ENCODE measurements at places on chromosomes 2 and 18. TPM values are rescaled to one million over a fixed set of nuclear protein-coding genes. Genes with fewer than 3 reads are reported as not detected.

- peak; percentile 75 for DNase-seq
Observed at GRCh38 chr18:48777026-48777743, 173.6 kb downstream of the SMAD7 start.

Gene TMEM200C
- 0.94 TPM for total RNA-seq

Gene IL18R1
- total RNA-seq: 4.9 TPM

Gene SIX3
- total RNA-seq: not detected

DNA sequence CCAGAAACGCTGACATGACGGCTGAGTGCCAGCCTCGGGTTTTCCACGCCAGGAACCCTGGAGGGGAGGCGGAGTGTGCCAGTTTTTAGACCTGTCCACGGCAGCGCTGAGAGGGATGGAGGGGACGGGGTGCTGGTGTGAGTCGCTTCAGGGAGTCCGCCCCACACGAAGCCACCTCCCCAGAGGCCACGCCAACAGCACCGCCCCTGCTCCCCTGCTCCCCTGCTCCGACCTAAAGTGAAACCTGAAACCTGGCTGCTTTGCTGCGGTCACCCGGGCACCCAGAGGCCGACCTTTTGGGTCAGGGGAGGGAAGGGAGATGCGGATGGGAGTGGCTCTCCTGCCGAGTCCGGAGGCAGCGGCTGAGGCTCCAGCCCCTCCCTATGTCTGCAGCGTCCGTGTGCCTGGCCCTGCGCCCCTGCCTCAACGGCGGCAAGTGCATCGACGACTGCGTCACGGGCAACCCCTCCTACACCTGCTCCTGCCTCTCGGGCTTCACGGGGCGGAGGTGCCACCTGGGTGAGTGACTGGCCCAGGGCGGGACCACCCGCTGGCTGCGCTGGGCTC lies 38.1 kb downstream of the SNED1 start:
- DNase-seq: no peak

Gene INHA
- 0.53 TPM for total RNA-seq

Gene REG1B
- 2.3 TPM for total RNA-seq

DNA sequence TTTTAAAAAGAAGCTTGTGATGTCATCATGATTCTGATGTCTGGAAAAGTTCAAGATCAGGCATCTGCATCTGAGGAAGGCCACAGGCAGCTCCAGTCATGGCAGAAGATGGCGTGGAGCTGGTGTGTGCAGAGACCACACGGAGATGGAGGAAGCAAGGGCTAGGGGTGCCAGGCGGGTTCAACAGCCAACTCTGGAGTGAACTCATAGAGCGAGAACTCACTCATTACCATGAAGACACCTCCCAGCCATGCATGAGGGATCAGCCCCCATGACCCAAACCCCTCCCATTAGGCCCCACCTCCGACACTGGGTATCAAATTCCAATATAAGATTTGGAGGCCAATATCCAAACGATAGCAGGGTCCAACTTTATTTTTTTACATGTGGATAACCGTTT lies 61.6 kb downstream of the KCNG2 start:
- DNase-seq: no peak

Gene KCNIP3
- 13.9 TPM for total RNA-seq

Gene KIAA2012
- not detected for total RNA-seq

DNA sequence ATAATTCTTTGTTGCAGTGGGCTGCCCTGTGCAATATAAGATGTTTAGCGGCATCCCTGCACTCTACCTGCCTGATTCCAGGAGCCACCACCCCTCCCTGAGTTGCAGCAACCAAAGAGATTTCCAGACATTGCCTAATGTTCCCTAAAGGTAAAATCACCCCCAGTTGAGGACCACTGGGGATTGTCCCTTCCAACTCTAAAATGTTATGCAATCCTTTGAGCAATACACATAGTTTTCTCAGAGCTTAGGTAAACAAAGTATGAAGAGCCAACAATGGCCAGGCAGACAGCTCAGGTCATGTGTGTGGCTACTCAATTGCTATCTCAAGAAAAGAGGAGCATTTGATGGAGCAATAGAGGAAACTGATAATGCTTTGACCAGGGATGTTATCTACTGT lies 87.0 kb downstream of the XDH start:
- DNase-seq: no peak

DNA sequence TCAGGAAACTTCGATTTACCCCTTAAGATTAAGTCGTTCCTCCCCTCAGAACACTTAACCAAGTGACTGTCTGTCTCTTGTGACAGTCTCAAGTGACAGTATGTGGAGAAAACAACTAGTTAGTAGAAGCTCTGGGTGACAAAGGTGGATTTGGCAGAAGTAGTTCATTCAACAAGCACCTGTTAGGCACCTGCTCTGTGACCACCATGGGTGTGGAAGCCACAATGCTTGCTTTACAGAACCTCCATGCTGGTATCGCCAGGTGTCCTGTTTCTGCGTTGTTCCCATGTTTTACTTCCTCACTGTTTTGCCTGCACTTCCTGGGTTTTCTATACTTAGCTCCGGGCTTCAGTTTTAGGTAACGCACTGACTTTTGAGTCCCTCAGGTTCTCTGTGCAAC lies 337.4 kb upstream of the DCC start:
- DNase-seq: no peak

Gene SP3
- total RNA-seq: 93.5 TPM

Gene CCBE1
- 0.67 TPM for total RNA-seq

DNA sequence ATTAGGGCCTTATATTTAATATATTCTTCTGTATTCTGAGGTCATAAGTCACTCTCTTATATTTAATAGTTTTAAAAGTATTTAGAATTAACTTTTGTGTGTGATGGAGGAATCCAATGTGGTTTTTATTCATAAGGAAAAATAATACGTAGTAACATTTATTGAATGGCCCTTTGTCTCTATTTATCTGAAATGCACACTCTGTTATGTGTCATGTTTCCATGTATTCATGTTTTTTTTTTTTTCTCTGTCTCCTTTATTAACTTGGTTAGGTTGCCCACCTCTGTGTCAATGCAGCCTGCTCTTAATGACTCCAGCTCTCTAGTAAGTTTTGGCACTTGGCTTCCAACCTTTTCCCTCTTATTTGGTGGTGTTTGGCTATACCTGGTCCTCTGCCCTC lies 33.8 kb downstream of the RNF144A start:
- no peak for DNase-seq

Gene ACYP2
- 19.7 TPM for total RNA-seq

DNA sequence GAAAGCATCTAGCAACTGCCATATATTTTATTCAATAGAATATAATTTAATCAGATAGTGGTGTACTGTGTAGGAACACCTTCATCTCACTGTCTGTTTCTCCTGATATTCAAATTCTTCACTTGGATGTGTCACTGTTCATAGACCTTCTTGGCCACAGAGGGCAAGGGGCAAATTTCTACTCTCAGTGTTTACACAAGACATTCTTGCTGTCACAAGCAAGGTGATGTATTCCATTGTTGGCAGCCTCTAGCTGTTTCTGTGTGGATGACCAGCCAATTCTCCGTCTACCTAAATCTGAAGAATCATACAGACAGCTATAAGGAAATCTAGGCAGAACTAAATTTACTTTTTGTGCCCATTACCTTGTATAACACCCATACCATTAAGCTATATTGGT lies 948.3 kb downstream of the CNTNAP5 start:
- no peak for DNase-seq

DNA sequence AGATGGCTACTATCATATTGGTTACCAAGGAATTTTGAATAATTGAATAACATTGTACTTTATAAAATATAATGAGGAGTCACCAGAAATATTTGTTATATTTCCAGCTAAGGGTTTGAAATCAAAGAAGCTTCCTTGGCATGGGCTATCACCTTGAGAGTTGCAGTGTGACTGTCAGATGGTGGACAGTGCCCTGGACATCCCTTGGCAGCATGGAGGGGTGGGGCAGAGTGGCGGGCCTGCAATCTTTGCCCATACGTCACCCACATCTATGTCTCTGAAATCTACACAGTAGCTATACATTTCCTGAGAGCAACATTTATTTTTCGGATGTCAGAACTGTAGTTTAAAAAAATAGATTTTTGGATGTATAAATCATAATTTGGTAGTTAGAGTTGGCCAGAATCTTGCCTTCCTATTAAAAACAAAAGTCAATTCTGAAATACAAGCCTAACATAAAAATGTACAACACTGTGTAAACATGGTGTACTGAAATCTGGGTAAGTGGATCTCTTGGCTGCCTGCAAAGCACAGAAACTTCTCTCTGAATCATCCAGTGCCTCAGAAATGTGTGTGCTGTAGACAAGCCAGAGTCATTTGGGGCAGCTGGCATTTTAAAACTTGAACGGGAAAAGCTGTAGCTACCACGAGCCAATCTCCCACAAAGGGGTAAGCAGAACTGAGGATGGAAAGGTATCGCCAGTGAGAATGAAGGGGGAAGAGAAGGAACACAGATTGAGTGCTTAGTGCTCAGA lies 124.2 kb upstream of the ARHGAP28 start:
- no peak for DNase-seq

DNA sequence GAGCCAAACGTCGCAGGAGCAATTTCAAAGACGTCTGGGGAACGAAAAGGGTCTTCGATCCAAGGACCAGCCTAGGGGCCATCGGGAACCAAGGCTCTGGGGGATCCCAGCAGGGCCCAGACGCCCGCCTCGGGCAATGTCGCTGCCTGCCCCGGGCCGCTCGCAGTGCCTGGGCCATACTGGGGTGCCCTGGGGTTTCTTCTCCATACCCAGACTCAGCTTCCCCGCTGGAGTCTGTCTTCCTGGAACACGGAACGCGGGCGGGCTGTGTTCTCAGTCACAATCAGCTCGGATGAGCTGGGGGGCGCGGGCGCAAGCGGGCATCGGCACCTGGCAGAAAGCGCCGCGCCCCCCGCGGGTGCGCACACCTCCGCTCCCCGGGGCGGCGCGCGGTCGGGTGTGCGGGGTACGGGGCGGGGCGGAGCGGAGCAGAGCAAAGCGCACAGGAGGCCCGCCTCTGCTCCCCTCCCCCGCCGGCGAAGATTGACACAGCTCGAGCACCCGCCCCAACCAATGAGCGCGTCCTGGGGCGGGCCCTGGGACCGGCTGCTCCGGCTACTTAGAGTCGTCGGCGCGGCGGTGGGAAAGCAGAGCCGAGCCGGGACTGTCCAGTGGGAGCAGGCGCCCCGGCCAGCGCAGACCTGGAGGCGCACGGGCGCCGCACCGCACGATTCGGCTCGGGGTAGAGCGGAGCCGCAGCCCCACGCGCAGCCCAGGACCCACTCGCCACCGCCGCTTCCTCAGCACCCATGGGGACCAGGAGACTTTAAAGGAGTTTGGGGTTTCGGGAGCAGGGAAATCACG lies at the start of gene LRATD1:
Gene LRATD1, plus strand, starts transcription at position 585 of the 804 bp plus-strand sequence. CDS start 1,263 bp downstream, outside the sequence.
- peak; percentile 81 for DNase-seq

GRCh38 chr2:104635608-104636007 lies 218.3 kb upstream of the POU3F3 start:
- DNase-seq: no peak

Measured in sciatic nerve (tissue), 2 donors.